ENCODE measurements at places on chromosomes 13 and 19. TPM values are rescaled to one million over a fixed set of nuclear protein-coding genes. Genes with fewer than 3 reads are reported as not detected.
A peak's percentile ranks its signal among the peaks of the same experiment; 100 is the strongest.

DNA sequence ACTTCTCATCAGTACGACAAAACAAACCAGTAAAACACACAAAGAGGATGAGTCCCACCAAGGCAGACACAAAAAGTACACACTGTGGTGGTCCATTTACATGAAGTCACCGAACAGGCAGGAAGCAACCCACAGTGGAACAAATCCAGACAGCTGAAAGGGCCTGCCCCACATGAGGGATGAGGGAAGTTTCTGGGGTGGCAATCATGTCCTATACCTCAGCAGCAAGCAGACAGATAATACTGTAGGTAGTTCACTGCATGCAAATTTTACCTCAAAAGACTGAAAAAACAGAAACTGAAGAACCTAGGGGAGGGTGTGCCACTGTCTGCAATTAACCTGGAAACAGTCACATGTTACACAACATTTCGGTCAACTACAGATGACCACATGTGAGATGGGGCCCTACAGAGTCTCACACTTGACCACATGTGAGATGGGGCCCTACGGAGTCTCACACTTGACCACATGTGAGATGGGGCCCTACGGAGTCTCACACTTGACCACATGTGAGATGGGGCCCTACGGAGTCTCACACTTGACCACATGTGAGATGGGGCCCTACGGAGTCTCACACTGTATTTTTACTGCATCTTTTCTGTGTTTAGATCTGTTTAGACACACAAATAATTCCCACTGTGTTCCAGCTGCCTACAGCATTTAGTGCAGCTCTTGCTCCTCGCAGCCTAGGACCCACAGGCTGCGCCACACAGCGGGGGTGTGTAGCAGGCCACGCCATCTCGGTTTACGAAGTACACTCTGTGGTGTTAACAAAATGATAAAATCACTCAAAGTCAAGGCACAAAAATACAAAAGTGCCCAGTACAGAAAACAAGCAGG is 22.2 kb downstream of the PCID2 start:
- peak overlapping the region; percentile 55 for H3K27ac ChIP-seq
- no peaks in the 10 kb centered on the region for H3K27me3 ChIP-seq
- DNase-seq, result peak; percentile 42
- H3K4me1 ChIP-seq, result peaks cover 40% of the 10 kb centered on the region

- peaks cover 3% of the 10 kb centered on the region for H3K4me1 ChIP-seq
- no peak overlapping the region for H3K27ac ChIP-seq
- H3K36me3 ChIP-seq, result no peaks in the 10 kb centered on the region
Observed at GRCh38 chr13:95536632-95537241, 15.8 kb upstream of the CLDN10 start.

GRCh38 chr13:48660361-48661076 is 6.8 kb downstream of the CYSLTR2 start:
- peaks cover 5% of the 10 kb centered on the region for H3K36me3 ChIP-seq
- no peak for DNase-seq
- no peaks in the 10 kb centered on the region for H3K27me3 ChIP-seq
- H3K27ac ChIP-seq, result no peak overlapping the region
- H3K4me1 ChIP-seq, result peaks cover 21% of the 10 kb centered on the region
- H3K4me3 ChIP-seq, result no peak overlapping the region

DNA sequence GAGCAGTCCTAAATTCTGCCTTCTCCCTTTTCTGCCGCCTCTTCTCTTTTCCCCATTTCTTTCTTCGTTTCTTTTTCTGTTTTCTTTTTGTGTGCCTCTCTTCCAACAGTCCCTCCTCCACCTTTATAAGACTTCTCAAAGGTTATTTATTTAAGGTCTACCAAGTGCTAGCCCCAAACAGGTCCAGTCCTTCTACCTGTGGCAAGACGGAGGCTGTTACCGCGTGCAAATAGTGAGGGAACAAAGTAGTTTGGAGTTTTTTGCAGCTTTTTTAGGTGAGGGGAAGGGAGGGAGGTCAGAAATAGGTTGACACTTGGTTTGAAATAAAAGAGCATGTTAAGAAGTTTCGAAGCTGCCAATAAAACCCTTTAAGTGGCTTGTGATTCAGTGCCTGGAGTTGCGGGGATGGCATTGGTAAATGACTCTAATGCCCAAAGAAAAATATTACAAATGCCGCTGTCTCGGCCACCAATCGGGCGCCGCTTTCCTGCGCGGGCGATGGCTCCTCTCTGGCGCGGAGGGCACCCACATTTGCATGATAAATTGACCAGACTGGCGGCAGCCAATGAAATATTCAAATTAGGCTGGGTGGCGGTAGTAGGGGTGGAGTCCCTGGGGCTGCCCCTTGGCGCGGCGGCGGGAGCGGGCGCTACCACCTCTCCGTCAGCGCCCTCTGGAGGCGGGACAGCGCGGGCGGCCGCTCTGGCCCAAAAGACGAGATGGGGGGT is 7.5 kb upstream of the TSHZ3 start:
- peak; percentile 77 for DNase-seq
- H3K27ac ChIP-seq, result no peak overlapping the region
- H3K4me1 ChIP-seq, result peaks cover 33% of the 10 kb centered on the region
- H3K4me3 ChIP-seq, result no peak overlapping the region

DNA sequence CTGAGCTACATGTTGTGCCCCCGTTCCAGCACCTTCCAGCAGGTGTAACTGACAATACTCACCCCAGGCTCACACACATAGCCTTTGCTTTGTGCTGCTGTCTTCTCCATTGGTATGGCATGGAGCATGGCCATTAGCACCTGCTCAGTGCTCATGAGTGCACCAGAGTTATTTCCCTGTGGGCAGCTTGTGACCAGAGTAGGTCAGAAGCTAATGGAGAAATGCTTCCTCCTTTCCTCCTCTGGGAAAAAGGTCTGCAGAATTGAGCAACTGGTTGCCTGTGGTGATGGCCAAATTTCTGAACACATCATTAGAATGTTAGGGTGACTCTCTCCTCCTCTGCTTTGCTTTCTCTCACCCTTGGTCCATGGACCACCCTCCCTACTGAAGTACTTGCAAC is 344.5 kb upstream of the TMTC4 start:
- no peak overlapping the region for H3K4me3 ChIP-seq
- no peaks in the 10 kb centered on the region for H3K36me3 ChIP-seq
- DNase-seq, result no peak
- H3K4me1 ChIP-seq, result no peaks in the 10 kb centered on the region

DNA sequence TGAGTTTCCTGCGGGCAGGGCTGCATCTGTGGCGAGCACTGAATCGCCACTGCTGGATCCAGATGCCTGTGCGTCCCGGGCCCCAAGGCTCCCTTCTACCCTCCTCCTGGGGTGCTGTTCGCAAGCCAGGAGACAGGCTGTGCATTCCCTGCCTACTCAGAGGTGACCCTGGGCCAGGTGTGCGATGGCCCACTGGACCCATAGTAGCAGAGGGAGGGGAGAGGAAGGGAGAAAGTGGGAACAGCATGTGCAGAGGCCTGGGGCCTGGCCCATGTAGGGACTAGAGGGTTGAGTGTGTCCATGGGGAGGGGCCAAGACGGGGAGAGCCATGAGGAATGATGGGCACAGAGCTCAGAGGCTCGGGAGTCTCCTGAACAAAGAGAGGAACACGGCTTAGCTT is 27.3 kb downstream of the CARM1 start:
- H3K27me3 ChIP-seq, result no peaks in the 10 kb centered on the region
- DNase-seq, result no peak
- H3K4me1 ChIP-seq, result peaks cover 11% of the 10 kb centered on the region
- H3K27ac ChIP-seq, result no peak overlapping the region
- H3K36me3 ChIP-seq, result peaks cover 2% of the 10 kb centered on the region

- peaks cover 6% of the 10 kb centered on the region for H3K27me3 ChIP-seq
- no peak for DNase-seq
- no peak overlapping the region for H3K27ac ChIP-seq
- H3K36me3 ChIP-seq, result no peaks in the 10 kb centered on the region
Observed at GRCh38 chr13:108859197-108860012, 230.0 kb downstream of the MYO16 start.

GRCh38 chr13:20410726-20411125 is 114.9 kb downstream of the CRYL1 start:
- H3K27ac ChIP-seq, result peak overlapping the region; percentile 70
- H3K4me3 ChIP-seq, result no peak overlapping the region
- peaks cover 24% of the 10 kb centered on the region for H3K4me1 ChIP-seq

DNA sequence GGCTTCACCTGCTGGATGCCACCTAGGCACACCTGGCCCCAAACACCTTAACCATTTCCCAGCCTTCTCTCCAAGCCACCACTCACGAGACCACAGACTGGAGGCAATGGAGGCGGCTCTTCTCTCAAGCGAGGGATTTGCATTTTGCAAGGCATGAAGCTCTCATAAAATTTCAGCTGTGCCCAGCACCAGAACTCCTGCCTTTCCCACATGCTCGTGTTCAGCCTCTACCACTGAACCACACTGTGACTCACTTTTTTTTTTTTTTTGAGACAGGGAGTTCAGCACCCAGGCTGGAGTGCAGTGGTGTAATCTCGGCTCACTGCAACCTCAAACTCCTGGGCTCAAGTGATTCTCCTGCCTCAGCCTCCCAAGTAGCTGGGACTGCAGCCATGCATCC is 10.6 kb downstream of the NANOS3 start:
- H3K27ac ChIP-seq, result no peak overlapping the region
- no peak overlapping the region for H3K4me3 ChIP-seq
- peaks cover 23% of the 10 kb centered on the region for H3K4me1 ChIP-seq
- H3K36me3 ChIP-seq, result no peaks in the 10 kb centered on the region
- DNase-seq, result no peak

DNA sequence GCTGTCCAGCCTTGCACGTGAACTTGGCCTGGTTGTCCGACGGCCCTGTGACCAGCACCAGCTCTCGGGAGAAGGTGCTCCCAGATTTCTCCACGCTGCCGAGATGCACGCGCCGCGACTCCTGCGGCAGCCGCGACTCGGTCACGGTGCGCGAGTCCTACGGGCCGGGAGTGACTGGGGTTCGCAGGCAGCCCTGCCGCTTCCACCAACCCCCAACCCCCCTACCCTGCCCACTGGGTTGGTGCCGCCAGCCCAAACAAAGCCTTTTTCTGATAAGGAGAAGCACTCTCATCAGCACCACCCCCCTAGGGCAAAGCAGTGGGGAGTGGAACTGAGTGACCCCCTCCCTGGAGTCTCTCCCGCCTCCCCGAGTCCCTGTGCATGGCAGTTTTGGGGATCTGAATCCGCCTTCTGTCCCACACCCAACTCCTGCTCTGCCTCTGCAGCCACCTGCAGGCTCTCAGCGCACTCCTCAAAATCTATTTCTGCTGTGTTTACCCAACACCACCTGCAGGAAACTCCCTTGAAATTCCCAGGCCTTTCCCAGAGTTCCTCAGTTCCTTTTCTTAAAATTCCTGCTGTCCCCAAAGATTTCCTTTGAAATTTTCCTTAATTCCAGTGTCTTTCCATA is 6.2 kb downstream of the NPHS1 start:
- H3K27me3 ChIP-seq, result peaks cover 59% of the 10 kb centered on the region
- no peaks in the 10 kb centered on the region for H3K36me3 ChIP-seq
- H3K4me1 ChIP-seq, result peaks cover 17% of the 10 kb centered on the region
- H3K27ac ChIP-seq, result no peak overlapping the region
- no peak for DNase-seq

DNA sequence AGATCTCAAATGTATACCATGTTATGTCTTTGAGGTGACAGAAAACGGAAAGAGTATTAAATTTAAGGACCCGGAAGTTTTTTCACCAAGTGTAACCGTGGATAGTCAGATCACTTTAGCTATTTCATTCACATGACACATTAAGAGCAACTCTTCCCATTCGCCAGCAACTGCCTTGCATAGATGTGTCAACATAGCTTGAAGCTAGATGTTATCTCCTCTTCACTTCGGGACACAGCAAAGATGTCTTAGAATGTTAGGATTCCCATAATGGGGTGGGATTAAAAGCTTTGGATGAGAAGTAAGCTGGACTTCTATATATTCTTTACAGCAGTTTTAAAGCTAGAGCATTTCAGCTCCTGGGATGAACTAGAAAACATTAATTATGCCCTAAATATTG is 1135.9 kb upstream of the PCDH20 start:
- DNase-seq, result no peak
- no peak overlapping the region for H3K4me3 ChIP-seq
- H3K4me1 ChIP-seq, result no peaks in the 10 kb centered on the region
- no peak overlapping the region for H3K27ac ChIP-seq

DNA sequence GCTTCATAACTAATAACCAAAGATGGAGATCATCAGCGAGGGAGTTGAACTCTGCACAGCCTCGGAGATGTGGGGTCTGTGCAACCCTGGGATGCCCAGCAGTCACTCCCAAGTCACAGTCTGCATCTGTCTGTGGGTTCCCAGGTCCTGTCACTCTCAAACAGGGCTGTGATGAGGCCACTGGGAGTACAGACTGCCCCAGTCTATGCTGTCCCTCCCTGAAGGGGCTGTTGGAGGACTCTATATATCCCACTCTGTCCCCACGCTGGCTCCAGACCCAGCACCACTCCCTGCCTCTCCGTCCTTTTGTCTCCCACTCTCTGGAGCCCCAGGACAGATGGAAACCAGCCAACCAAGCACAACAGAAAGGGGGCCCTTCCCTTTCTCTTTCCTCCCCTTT is 26.2 kb upstream of the C13orf42 start:
- H3K27me3 ChIP-seq, result no peaks in the 10 kb centered on the region
- H3K4me3 ChIP-seq, result no peak overlapping the region
- H3K27ac ChIP-seq, result no peak overlapping the region

DNA sequence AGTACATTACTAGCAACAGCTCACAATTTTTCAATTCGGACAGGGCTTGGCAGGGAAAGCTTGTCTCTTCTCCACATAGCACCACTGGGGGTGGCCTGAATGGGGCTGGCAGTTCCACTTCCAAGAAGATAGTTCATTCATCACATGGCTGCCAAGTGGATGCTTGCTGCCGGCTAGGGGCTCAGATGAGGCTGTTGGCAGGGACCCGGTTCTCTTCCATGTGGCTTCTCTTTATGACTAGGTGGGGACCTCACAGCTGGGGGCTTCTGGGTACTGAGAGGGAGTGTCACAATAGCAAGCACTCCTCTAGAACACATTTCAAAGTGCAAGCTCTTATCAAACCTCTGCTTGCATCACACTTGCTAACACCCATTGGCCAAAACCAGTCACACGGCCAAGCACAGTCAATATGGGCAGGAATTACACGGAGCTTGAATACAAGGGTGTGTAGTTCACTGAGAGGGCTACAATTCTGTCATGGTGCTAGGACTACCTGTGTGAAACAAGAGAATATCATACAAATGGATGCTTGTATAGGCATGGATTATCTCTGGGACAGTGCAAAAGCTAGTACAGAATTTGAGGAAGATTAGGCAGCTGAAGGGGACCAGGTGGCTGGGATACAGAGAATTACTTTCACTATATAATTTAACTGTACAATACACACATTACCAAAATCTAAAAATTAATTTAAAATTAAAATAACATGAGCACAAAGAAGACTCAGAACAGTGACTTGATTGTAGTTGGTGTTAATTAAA is 32.3 kb downstream of the ATP7B start:
- no peaks in the 10 kb centered on the region for H3K4me1 ChIP-seq
- H3K4me3 ChIP-seq, result no peak overlapping the region
- no peaks in the 10 kb centered on the region for H3K36me3 ChIP-seq
- DNase-seq, result no peak

- no peaks in the 10 kb centered on the region for H3K27me3 ChIP-seq
- H3K36me3 ChIP-seq, result no peaks in the 10 kb centered on the region
- no peak for DNase-seq
- no peak overlapping the region for H3K27ac ChIP-seq
Observed at GRCh38 chr13:64327505-64328194, 2902.5 kb downstream of the PCDH9 start.

- H3K4me1 ChIP-seq, result peaks cover 43% of the 10 kb centered on the region
- peak; percentile 52 for DNase-seq
- H3K27ac ChIP-seq, result peak overlapping the region; percentile 84
- H3K27me3 ChIP-seq, result no peaks in the 10 kb centered on the region
Observed at GRCh38 chr13:27619728-27620376, 477 bp downstream of the LNX2 start.

NALCN gene
- total RNA-seq, result not detected

ZNF625 gene
- total RNA-seq, result 3.9 TPM

SLC27A5 gene
- 26.6 TPM for total RNA-seq

OR4F17 gene
- not detected for total RNA-seq

RFPL4A gene
- total RNA-seq, result not detected

CSNK1A1L gene
- total RNA-seq, result not detected

EFNB2 gene
- 0.20 TPM for total RNA-seq

DAND5 gene
- total RNA-seq, result not detected

CEACAM8 gene
- not detected for total RNA-seq
